ENCODE measurements at places on chromosomes 5 and 9. TPM values are rescaled to one million over a fixed set of nuclear protein-coding genes. Genes with fewer than 3 reads are reported as not detected.

The IFNK gene
- total RNA-seq: not detected

DNA sequence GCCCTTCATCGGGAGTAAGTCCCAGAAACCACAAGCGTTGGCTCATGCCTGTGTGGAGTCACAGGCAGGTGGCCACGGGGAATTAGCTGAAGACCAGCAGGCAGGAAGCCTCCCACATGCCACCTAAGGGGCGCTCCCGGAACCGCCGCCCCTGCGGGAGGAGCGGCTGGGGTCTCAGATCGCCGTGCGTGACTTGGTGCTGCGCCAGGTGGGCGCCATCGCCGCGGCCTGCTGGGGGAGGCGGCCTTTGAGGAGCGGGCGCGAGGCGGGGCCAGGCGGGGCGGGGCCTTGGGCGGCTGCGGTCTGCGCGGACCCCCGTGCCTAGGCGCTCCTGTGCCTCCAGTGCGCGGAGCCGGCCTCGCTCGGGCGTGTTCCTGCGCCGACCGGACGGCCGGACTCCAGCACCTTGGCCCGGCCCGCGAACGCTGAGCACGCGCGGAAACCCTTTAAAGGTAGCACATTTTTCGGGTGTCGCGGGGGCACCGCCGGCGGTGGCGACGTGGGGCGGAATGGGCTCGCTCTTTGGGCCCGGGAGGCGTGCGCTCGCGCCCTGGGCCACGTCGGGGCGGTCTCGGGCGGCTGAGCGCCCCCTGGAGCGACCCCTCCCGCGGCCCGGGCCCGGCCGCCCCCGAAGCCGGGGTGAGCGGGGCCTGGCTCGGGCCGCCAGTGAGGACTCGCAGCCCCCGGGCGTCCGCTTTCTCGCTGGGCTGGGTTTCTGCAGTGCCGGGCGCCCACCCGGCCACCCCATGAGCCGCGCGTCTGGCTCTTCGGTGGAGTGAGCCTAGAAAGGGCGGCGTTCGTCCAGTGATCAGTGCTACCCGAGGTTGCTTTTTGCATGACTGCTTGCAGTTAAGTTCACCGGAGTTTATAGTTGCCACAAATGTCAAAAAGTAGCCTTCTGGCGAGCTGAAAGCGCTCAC is 24.5 kb downstream of the LECT2 start:
- no peak for DNase-seq

The AK1 gene
- 5.0 TPM for total RNA-seq

The KIF27 gene
- 1.5 TPM for total RNA-seq

- no peak for DNase-seq
Observed at GRCh38 chr9:73327149-73327548, 175.5 kb downstream of the ANXA1 start.

DNA sequence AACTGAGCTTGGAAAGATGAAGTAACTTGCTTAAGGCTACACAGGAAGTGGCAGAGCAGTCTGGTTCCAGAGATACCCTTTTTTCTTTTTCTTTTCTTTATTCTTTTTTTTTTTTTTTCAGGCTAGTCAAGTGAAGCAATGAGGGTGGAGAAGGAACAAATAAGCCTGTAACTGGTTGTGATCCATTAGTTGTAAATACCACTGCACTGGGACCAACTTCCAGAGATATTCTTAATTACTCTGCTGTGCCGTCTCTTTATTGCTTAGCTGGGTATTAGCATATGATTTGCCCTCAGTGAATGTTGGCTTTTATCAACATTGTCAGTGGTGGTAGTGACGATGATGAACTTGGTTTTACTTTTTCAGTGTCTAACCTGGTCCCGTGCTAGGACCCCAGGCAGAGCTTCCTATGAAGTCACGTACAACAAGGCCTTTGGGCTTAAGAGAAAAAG is 26.7 kb downstream of the LNPEP start:
- no peak for DNase-seq

DNA sequence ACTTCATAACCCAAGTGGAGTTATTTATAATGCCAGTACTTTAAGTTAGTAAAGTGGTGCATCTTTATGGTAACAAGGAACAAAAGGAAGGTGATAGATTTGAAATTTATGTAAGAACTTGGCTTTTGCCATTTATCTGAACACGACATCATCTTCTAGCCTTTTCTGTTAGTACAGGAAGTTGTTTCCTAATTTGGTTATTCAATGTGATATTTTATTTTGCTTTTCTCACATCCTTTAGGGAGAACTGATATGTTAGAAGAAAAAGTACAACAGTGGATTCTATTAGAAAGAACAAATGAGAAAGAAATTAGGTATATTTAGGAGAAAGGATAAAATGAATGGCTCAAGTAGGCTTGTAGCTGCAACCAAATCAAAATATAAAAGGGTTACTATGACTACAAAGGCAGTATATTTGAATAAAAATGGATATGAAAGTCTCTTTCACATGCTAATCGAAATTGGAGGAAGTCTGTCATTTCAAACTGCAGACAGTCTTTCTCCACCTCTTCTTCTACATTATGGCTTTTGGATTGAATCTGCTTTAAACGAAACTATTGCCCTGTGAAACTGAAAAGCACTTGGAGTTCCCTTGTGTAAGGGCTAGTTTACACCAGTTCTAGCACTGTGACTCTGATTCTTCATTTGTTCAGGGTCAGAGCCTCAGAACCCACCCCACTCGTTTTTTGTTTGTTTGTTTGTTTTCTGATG is 18.5 kb upstream of the SLC24A2 start:
- DNase-seq: no peak

The UGT3A2 gene
- total RNA-seq: not detected

GRCh38 chr9:71213633-71214032 is 92.2 kb upstream of the TRPM3 start:
- no peak for DNase-seq

The GPR150 gene
- total RNA-seq: 0.53 TPM

- DNase-seq: no peak
Observed at GRCh38 chr5:175868348-175868723, 3.0 kb upstream of the CPLX2 start.

GRCh38 chr5:39494107-39494510 is 69.3 kb upstream of the DAB2 start:
- no peak for DNase-seq

DNA sequence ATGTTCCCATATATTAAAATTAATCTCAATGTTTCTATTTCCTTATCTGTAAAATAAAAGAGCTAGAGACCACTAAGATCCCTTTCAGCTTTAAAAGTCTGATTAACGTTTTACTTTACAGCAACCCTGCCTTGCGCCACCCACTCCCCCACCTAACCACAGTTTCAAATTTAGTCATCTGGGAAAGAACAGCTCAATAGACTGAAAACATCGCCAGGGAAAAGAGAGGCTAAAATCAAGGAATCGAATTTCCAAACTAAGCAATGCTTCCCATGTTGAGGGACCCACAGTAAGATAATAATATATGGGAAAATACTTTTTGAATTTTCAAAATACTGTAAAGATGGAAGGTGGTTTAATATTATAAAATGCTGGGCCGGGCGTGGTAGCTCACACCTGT is 6.6 kb downstream of the SAXO1 start:
- DNase-seq: no peak

GRCh38 chr9:87213948-87214347 is 266.6 kb upstream of the GAS1 start:
- no peak for DNase-seq

GRCh38 chr5:150376799-150377771 is 19.6 kb downstream of the TCOF1 start:
- DNase-seq: no peak

DNA sequence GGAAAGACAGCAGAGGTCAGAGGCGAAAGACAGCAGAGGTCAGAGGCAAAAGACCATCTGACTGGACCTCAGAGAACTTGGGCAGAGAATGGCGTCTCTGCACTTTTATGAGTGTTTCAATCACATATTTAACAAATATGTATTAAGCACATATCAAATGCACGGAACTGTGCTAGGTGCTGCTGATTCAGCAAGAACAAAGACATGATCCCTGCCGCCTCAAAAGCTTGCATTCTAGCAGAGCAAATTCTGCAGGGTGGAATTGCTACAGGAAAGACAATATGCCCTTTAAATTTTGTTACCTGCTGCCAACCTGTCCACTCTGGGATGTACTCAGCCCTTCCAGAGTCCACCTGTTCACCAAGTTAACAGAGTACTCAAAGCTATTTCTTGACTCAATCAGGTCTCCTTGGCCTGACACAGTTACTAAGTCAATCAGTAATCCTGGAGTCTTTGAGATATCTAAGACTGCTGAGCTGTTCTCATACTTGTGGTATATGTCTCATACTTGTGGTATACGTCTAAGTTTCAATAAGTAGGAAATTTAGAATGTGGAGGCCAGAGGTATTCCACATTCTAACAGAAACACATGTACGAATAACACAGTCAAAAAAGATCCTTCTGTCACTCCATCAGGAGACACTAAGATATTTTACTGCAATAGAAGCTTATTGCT is 131.8 kb downstream of the GNAQ start:
- DNase-seq: no peak

The ADAMTS2 gene
- total RNA-seq: 0.13 TPM

The FCHO2 gene
- total RNA-seq: 0.47 TPM

- DNase-seq: no peak
Observed at GRCh38 chr5:6383376-6383775, 5.0 kb upstream of the MED10 start.

The NR4A3 gene
- 23.2 TPM for total RNA-seq

The IFNA21 gene
- total RNA-seq: not detected

DNA sequence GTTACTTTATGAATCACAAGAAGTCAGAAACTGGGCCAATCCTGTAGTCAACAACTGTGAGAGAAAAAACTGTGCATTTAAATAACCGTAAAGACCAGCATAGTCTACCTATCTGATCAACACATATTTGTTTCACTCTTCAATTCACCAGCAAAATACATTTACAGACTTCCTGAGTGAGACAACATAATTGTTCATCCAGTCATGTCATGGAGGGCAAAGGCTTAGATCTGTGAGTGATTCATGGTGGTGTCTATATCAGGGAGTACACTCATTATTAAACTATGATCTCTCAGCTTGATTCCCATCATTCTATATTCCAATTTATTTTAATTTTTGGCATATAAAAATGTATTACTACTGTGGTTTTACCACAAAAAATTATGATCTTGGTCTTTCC is 694.6 kb downstream of the DNAH5 start:
- DNase-seq: no peak

The CYSRT1 gene
- 0.50 TPM for total RNA-seq

GRCh38 chr5:139157556-139157955 is 40.6 kb downstream of the SIL1 start:
- DNase-seq: no peak

- no peak for DNase-seq
Observed at GRCh38 chr5:83471405-83472212, at the start of gene VCAN. VCAN (plus strand) TSS chr5:83471744; CDS start chr5:83483519, 11,775 bp downstream.

- no peak for DNase-seq
Observed at GRCh38 chr9:38112049-38112448, 43.0 kb upstream of the SHB start.

The PCDHGA11 gene
- 0.05 TPM for total RNA-seq

The CORO2A gene
- total RNA-seq: 2.1 TPM

- DNase-seq: no peak
Observed at GRCh38 chr5:139740992-139741672, 54.5 kb upstream of the PSD2 start.

GRCh38 chr5:175489693-175490443 is 11.5 kb downstream of the SFXN1 start:
- no peak for DNase-seq

DNA sequence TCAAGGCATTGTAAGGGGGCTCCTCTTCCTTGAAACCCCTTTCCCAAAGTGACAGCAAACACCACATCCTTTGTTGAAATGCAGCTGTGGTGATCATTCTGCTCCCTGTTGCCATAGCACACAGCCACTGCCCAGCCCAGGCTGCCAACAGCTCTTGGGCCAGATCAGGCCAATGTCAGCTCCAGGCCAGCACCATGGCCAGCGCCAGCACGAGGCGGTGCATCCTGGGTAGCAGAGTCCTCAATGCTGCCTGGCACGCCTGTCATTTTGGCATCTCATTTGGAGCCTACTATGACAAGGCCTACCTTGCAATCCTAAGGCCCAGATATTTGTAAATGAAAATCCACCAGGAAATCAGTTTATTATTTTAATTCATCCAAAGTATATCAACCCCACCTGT is 390.6 kb downstream of the DNAH5 start:
- DNase-seq: no peak

- no peak for DNase-seq
Observed at GRCh38 chr5:135156715-135157404, 122.8 kb upstream of the PITX1 start.

DNA sequence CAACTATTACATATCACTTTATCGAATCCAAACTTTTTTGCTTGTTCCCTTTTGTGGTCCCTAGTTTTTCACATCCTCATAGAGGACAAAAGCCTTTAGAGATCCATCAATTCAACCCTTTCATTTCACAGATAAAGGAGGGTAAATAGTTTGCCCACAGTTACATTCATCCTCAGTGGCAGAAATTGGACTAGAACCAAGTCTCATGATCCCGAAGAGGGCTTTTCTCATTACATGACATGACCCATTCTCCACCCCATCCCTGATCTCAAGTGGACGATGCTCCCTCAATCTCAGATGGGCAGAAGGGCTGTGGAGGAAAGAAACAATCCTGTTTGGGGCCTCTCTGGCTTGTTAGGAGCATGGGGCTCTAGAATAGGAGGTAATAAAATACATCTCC is 23.1 kb downstream of the TICAM2 start:
- DNase-seq: no peak

The FCN1 gene
- total RNA-seq: not detected

GRCh38 chr9:72384710-72385485 is 19.9 kb upstream of the ZFAND5 start:
- DNase-seq: no peak

DNA sequence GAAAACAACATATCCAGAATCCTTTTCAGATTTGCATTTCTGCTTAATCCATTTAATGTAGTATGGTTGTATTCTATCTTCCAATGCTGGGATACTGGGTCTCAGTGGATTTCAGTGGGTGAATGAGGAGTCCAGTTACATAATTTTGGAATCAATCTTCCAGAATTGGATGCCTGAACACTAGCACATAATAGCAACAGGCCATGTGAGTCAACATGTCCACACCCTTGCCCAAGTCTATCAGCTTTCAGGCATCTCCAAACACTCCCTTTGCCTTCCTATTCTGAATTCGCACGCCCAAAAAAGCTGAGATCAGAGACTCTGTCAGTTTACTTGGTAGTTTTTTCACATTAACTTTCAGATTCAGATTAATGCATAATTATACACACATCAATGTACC is 202.6 kb downstream of the TSSK1B start:
- DNase-seq: no peak

- DNase-seq: no peak
Observed at GRCh38 chr9:29701559-29701958, 2128.3 kb upstream of the C9orf72 start.

The ENHO gene
- not detected for total RNA-seq

- DNase-seq: no peak
Observed at GRCh38 chr9:114187827-114188226, 32.5 kb downstream of the COL27A1 start.

The MED10 gene
- total RNA-seq: 97.3 TPM

DNA sequence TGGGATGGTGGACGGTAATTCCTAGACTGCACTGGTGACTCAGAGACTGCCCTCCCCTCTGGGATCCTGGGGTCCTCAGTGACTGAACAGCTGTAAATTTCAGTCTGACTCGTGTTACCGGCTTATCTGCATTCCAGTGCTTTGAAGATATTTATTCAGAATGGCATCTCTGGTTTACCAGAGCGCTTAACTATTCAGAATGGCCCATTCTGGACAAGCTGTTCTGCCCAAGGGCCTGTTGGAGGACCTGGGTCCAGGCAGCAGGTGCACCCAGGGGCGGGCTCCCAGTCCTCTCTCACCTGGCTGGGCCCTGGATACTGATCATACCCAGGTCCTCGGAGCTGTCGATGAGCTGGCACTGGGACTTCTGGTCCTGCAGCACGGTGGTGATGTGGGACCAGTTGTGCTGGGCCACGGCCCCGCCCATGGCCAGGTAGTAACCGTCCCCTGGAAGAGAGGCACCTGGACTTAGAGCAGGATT is 48.0 kb downstream of the SARDH start:
- no peak for DNase-seq

The PCDHA8 gene
- not detected for total RNA-seq

Measured in activated T-cell treated with anti-CD3 and anti-CD28 coated beads, Interleukin-2, amount 50 U/mL, for 4 hours (primary cell).